ENCODE measurements at places on chromosomes 12 and 14.

DNA sequence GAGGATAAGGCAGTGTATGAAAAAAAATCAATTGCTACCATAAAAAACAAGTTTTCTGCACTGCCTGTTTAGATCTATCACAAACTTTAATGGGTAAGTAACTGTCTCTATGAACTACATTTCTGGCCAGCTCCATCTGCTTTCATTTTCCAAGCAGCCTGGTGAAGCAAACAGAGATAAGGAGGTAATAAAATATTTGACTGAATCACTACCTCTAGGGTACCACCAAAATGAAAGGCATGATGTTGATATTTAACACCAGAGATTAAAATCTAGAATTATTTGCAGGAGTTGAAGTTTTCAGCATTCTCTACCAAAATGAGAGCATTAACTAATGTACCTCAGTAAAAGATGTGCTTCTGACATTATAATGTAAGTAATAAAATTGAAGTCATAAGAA lies 863.5 kb upstream of the MGAT4C start:
- no peak for DNase-seq

GRCh38 chr12:56954958-56955355 lies 2.5 kb downstream of the RDH16 start:
- DNase-seq: no peak

- DNase-seq: no peak
Measured at GRCh38 chr12:59650588-59651228, 54.9 kb downstream of the SLC16A7 start.

GRCh38 chr12:103799857-103800771 lies 40.9 kb downstream of the NT5DC3 start:
- DNase-seq: no peak

- no peak for DNase-seq
Measured at GRCh38 chr12:62834971-62835547, 99.9 kb downstream of the PPM1H start.

DNA sequence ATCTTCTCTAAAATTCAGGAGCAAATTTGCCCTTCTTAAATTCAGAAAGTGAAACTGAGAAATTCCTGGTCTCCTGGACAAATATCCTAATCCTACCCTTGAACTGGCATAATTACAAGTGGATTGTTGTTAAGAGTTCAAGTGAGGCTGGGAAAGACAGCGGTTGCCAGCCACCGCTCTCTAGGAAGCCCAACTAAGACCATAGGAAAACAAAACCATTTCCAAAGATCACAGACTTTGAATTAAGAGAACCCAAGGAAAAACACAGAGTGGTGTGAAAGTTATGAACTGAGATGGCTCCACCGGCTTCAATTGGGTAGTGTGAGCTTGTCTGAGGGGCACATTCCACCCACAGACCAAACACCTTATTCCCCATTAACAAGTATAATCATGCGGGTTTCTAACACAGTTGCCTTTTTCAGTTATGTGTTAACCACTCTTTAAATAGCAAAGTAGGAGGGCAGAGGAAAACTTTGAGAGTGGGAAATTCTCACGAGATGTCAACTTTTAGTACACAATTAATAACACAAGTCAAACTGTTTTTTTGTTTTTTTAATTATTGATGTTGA lies 1628.8 kb upstream of the SEL1L start:
- no peak for DNase-seq

DNA sequence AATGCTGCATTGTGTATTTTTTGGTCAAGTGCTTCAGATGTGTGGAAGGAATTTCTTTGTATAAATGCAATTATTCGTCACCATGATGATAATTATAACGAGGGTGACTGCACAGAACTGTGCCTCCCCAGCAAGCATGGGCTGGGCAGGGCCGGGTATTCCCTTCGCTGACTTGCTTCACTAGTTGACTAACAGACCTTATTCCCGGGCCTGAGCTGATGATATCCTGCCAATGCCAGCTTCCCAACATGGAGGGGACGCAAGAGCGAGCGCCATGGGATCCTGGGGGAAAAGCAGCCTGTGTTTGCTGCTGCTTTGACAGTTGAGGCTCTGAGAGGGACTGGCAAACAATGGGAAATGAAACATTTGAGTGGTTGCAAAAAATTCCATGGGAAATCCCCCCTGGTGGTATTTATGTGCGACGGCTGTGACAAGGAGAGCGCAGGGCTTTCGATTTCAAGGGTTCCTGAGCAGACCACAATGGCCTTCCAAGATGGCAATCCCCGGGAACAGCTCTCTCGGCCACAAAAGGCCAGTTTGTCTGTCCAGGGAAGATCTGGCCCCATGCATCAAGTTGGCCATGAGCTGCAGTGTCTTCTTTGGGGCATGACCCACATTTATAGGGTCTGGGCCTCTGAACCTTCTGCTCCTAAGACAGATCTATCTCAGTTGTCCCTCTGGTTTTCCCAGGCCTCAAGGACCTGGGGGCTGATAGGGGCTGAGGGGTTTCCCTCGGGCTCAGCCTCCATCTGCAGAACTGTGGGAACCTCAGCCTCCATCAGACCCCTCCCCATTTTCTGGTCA lies 21.9 kb upstream of the MAP1LC3B2 start:
- no peak for DNase-seq

DNA sequence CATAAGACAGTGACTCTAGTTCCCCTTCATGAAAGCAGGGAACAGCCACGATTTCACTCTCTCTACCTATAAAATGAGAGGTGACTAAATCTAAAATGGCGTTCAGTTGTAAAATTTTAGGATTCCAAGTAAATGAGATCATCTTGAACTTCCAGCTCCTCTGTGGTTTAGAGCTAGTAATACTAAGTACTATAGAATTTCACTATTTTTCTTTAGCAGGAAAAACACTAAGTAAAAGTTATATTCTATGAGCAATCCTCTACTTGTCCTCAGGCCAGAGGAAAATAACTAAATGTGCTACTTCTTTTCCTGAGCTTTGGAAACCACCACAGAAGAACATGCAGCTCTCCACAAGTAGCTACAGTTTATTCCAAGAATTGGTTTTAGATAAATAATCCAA lies 55.6 kb downstream of the NIN start:
- no peak for DNase-seq

DNA sequence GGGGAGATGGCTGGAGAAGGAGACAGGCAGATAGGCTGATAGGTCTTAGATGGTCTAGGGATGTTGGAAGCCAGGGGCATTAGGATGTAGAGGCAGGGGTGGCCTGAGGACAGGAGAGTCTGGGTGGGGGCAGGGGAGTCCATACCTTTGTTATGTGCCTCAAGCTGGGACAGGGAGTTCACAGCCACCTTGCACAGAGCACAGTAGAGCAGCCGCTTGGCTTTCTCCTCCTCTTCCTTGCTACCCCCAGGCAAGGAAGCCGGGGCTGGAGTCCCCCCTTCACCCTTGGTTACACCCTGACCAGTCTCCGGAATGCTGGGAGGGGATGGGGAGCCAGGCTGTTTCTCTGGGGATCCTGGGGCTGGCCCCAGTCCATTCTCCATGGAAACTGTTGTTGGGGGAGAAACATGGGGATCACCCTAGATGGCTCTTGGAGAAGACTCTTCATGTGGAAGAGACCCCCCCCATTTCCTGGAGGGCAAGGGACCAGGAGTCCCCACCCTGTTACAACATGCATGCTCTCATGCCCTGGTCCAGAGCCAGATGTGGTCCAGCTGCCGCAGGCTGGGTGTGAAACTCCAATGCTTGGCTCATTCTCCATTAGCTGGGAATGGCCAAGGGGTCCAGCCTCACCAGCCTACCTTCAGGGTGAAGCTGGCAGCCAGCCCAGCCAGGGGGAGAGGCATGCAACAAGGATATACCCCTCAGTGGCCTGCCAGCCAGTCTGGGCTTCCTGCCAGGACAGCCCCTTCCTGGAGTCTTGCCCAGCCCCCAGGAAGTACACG lies 7.2 kb upstream of the GPR84 start:
- no peak for DNase-seq

GRCh38 chr12:1445807-1446206 lies 148.6 kb downstream of the FBXL14 start:
- DNase-seq: no peak

- DNase-seq: no peak
Measured at GRCh38 chr12:121807642-121808347, 4.0 kb downstream of the SETD1B start.
